Choroid plexus epithelial cell (primary cell): ENCODE measurements at places on chromosomes 6 and 20.

DNA sequence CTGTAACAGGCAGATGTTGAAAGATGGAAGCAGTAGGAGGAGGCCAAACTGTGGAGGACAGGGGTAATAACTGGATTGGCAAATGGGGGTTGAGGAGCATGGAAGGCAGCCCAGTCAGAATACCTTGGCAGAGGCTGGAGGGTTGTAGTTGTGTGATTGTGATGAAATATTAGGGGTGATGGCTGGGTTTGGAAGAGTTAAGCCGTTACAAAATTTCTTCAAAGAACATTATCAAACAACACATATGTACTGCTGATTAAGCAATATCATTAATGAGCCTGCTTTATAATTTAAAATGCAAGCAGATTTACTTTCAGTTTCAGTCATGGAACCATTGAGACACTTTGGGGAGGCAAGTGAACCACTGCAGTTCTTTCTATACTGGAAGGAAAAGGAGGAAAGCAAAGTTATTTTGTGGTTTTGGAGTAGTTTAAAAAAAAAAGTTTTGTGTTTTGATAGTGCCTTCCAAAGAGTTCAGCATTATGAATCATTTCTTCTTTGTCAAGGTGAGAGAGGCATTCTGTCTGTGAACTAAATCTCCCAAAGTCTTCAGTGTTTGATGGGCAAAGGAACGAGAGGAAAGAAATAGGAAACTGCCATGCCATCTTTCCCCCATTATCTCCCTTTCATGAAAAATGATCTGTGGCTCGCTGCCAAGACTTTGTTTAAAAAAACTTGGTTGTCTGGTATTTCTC, 20.7 kb downstream of the FOXO3 start:
- DNase-seq, result peak; percentile 89

DNA sequence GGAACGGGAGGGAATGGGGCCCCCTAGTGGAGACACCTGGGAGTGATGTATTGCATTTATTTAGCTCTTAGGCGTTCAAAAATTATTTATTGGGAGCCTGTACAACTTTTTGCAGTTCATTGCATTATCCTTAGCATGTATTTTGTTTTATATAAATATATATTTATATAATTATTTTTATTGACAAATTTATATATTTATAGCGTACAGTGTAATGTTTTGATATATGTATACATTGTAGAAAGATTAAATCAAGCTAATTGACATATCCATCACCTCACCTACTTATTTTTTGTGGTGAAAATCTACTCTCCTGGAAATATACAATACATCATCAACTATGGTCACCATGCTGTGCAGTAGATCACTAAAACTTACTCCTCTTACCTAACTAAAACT, 975 bp downstream of the SIRT5 start:
- no peak for DNase-seq

- no peak for DNase-seq
Measured at GRCh38 chr6:71034563-71035345, 77.9 kb upstream of the B3GAT2 start.

DNA sequence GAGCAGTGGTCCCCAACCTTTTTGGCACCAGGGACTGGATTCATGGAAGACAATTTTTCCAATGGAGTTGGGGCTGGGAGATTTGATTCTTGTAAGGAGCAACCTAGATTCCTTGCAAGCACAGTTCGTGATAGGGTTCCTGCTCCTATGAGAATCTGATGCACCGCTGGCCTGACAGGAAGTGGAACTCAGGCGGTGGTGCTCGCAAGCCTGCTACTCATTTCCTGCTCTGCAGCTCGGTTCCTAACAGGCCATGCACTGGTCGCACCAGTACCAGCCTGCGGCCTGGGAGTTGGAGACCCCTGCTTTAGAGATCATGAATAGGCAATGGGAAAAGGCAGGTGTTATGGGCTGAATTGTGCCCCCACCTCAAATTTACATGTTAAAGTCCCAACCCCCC, 131.2 kb downstream of the PFDN4 start:
- DNase-seq, result no peak

DNA sequence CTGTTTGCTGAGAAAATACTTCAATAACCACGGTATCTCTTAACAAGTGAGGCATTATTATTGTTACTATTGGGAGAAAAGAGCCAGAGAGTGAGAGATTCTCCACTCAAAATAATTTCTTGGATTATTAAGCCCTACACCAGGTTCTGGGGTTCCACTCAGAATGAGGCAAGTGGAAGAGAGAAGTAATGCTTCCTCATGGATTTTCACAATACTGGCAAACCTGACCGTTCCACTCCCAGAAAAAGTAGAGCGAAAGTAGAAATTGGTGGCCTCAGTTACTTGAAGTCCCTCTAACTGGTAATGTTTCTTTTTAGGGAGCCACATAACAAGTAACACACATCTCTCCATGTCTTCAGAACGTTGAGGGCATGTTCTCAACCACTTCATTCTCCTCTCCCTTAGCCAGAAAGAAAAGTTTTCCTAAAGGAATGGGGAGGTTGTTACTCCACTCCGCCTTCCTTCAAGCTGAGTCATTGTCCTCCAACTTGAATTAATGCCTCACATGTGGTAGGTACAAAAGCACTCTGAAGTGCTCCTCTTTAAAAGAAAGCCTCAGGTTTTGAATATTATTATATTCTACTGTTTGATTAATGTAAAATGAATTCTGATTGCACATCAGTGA, 1.9 kb downstream of the BAG2 start:
- peak; percentile 68 for DNase-seq

DNA sequence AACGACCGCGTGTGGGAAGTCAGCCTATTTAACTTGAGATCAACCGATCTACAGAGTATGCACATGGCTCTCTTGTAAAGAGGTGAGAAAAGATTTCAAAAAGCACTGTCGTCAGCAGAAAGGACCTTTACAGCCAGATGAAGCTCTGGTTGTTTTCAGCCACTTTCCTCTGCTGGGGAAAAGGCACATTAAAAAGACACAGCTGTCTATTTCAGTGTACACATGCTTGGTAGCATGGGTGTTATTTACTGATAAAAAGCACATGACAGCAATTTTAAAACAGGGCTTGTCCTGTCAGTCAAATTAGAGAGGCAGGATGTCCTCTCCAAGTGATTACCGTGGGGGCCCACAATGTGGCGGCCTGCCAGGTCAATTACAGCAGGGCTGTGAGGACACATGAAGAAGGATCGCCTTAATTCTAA, 188.9 kb downstream of the PRKN start:
- no peak for DNase-seq

- DNase-seq, result peak; percentile 71
Measured at GRCh38 chr6:122845916-122846612, 57.0 kb downstream of the SMPDL3A start.

GRCh38 chr6:13283331-13283730, 45.0 kb downstream of the TBC1D7 start:
- DNase-seq, result no peak

- no peak for DNase-seq
Measured at GRCh38 chr6:7283676-7284075, 29.3 kb downstream of the SSR1 start.

GRCh38 chr6:114713690-114714089, 370.9 kb upstream of the HS3ST5 start:
- no peak for DNase-seq

DNA sequence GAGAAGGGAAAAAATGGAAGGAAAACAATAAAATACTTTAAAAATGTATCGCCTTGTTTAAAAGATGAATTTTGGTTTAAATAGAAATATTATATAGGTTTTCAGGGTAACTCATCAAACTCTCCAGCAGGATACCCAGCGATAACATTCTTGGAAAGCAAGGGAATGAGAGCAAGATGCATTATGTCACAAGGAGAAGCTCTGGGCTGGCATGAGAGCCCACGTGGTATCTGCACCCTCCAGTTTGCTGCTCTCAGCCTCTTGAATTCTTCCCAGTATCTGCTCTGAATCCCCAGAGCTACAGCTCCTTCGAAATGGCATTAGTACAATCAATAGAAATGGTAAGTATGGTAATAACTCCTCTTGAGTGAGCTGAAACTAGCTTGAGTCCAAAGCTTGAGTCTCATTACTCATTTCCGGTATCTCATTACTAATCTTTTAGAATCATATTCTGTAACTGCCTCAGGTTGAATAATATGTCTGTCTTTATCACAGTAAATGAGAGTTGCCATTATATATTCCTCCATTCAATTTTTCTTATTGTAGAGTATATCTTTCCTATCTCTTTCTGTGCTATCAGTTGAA, 4.9 kb upstream of the TMEM242 start:
- DNase-seq, result peak; percentile 29

- no peak for DNase-seq
Measured at GRCh38 chr6:116625872-116626271, 9.6 kb downstream of the RSPH4A start.

DNA sequence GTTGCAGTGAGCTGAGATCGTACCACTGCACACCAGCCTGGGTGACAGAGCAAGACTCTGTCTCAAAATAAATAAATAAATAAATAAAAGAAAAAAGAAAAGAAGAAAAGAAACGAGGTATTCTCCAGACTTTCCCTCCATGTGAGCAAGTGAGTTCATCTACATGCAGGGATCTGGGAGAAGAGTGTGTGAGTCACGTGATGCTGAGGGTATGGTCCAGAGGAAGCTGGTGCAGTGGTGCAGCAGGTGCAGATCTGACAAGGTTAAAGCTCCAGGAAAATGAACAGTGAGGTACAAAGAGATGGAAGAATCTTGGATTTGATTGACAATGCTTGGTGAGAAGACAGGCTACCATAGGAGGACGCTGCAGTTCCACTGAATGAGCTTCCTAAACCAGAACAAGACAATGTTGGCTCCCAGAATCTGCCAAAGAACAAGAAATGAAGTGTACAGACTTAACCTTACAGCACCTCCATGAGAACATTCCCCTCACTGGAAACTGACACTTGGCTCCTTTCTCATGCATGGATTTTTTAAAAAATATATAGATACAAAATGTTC, 79.5 kb upstream of the BTBD3 start:
- DNase-seq, result no peak

DNA sequence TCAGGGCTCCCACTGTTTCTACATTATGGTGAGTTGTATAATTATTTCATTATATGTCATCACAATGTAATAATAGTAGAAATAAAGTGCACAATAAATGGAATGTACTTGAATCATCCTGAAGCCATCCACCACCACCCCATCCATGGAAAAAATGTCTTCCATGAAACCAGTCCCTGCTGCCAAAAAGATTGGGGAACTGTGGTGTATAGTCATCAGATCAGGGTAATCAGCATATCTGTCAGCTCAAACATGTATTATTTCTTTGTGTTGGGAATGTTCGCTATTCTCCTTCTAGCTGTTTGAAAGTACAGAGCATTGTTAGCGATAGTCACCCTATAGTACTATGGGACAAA, 33.8 kb upstream of the SLC22A23 start:
- DNase-seq, result no peak

GRCh38 chr6:35784200-35784599, 3.4 kb downstream of the CLPSL1 start:
- no peak for DNase-seq

GRCh38 chr20:22576733-22577514, 7.4 kb downstream of the FOXA2 start:
- DNase-seq, result no peak

DNA sequence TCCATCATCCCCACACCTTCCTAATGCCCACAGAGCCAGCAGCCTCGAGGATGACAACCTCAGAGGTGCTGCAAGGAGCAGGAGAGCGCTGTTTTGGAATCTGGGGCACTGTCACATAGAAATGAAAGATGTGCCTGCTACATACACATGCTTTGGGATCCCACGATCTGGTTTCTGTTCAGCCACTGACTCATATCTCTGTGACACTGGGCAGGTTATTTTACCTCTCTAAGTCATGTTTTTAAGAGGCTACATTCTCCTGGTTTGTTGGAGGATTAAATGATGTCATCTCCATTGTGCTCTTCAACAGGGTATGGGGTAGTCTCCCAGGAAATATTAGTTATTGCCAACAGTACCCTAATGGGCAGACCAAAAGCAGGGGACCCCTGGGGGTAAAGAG, 32.6 kb upstream of the TAB2 start:
- DNase-seq, result no peak

GRCh38 chr6:3015144-3015543, 15.4 kb downstream of the NQO2 start:
- no peak for DNase-seq

- no peak for DNase-seq
Measured at GRCh38 chr20:33081411-33082154, 2.1 kb downstream of the BPIFB4 start.

DNA sequence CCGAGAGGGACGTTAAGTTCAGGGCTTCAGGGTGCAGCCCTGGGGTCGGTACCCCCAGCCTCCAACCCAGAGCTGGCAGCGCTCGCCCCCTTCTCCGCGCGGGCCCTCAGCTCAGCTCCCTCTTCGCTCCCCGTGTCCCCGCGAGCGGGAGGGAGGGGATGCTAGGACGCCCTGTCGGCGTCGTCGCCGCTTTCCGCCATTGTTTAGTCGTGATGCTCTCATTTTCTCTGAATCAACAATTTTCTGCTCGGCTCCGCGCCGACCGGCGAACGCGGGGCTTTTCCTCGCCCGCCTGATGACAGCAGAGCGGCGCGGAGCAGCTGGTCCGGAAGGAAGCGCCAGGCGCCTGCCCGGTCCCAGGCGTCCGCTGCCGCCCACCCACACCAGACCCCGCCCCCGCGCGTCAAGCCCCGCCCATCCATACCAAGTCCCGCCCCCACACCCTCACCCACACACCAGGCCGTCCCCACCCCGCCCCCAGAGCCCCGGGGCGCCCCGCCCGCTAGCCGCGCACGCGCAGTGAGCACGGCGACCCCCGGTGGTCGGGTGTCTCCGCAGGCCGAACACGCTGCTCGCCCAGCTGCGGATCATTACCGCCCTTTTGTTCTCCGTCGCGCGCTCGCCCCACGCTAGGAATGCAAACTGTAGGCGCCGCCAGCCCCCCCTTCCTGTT, 50.1 kb upstream of the SLC32A1 start:
- peak; percentile 62 for DNase-seq

DNA sequence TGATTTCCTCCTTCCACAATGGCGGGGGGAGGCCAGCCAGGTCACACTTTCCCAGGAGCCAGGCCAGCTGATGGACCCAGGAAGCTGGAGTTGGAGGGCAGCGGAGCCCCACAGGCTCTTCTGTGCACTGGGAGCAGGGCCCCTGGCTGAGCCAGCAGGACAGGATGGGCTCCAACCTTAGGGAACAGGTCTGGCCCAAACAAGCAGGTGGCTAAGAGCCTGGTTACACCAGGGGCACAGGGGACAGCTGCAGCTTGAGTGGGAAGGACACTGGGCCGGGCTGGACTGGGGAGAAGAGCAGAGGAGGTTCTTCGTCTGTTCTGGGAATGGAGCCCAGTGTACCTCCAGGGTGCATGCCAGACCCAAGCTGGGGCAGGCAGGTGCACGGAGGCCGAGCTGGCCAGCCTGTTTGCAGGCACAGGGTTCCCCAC, 102.3 kb downstream of the DLL1 start:
- DNase-seq, result no peak

GRCh38 chr6:8268606-8269005, 166.3 kb upstream of the EEF1E1 start:
- DNase-seq, result no peak

- DNase-seq, result no peak
Measured at GRCh38 chr6:86203044-86203443, 560.4 kb upstream of the SYNCRIP start.

- DNase-seq, result no peak
Measured at GRCh38 chr6:1039746-1040145, 272.2 kb upstream of the FOXQ1 start.

DNA sequence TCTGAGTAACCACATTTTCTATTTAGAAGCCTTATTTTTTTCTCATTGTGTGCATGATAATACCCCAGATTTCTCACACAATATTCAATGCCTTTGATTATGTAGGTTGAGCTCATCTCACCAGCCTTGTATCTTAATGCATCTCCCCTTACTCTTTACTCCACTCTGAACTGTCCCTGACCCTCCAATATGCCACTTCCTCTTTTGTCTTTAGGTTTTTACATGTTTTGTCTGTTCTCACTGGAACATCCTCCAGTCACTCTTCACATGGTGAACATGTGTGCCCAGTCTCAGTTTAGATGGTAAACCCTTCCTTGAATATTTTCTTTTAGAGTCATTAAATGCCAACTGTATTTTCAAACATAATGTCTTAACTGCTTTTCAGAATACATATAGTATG, 392.9 kb upstream of the IMPG1 start:
- DNase-seq, result no peak
